ENCODE measurements at places on chromosomes 5 and 9. TPM values are rescaled to one million over a fixed set of nuclear protein-coding genes. Genes with fewer than 3 reads are reported as not detected.

The FAT2 gene
- total RNA-seq = not detected

The FLT4 gene
- total RNA-seq = 1.5 TPM

The FAM221B gene
- not detected for total RNA-seq

The SVEP1 gene
- total RNA-seq = 0.08 TPM

The APC gene
- total RNA-seq = 33.2 TPM

The ATP6V0E1 gene
- 104 TPM for total RNA-seq

The VCAN gene
- 8.0 TPM for total RNA-seq
